ENCODE measurements at places on chromosomes 3 and 15.
A peak's percentile ranks its signal among the peaks of the same experiment; 100 is the strongest.

DNA sequence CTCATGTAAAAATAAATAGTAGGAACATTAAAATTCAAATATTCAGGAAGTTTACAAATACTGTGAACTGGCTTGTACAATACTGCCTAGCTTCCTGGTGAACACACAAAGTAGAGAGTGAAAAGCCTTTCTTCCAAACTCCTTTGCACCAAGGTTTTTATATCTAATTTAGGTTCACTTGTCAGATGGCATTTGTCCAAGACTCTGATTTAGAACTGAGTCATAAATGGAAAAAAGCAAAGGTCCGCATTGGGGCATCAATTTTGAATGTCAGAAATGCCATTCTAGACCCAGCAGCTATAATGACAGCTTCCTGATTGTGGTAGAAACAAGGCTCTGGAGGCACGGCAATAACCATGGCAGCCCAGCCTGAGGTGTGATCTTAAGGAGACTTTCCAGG is 160.7 kb downstream of the PDE8A start:
- DNase-seq: no peak

DNA sequence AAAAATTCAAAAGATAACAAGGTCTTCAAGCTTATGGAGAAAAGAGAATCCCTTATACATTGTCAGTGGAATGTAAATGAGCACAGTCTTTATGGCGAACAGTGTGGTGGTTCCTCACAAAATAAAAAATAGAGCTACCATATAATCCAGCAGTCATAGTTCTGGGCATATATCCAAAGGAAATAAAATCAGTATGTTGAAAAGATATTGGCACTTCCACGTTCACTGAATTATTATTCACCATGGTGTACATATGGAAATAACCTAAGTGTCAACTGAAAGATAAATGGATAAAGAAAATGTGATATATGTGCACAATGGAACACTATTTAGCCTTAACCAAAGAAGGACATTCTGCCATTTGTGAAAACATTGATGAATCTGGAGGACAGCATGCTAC is 1161.2 kb downstream of the ROBO2 start:
- no peak for DNase-seq

GRCh38 chr3:78496501-78496900 is 1271.3 kb downstream of the ROBO1 start:
- peak; percentile 34 for DNase-seq

- DNase-seq: no peak
Measured at GRCh38 chr15:90002428-90002844, 1.3 kb downstream of the ZNF710 start.

DNA sequence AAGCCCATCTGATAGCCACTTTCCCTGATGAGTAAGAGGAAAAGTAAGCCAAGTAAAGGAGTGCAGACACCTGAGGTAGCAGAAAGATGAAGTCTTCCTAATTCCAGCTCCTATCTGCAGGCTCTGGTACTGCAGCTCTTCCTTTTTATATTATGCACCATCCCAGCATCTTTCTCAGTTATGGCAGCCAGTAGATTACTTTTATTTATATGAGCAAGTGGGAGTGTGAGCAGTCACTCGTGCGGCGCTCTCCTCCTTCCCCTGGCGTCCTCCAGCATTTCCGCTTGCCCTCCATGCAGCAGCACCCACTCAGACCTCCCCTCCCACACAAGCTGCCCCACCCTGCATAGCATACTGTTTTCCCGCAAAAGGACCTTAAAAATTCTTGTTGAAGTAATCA is 465.9 kb upstream of the DPPA4 start:
- DNase-seq: no peak
